ENCODE measurements at places on chromosomes 3 and 15. TPM values are rescaled to one million over a fixed set of nuclear protein-coding genes. Genes with fewer than 3 reads are reported as not detected.

The ZNF774 gene
- 6.2 TPM for total RNA-seq

The TRIM42 gene
- total RNA-seq: not detected

The RBMS3 gene
- 3.9 TPM for total RNA-seq

- H3K4me3 ChIP-seq: no peak overlapping the region
- H3K27ac ChIP-seq: no peak overlapping the region
- peaks cover 8% of the 10 kb centered on the region for H3K36me3 ChIP-seq
- no peak for DNase-seq
- no peaks in the 10 kb centered on the region for H3K27me3 ChIP-seq
Measured at GRCh38 chr3:52097851-52098507, 41.6 kb upstream of the DUSP7 start.

DNA sequence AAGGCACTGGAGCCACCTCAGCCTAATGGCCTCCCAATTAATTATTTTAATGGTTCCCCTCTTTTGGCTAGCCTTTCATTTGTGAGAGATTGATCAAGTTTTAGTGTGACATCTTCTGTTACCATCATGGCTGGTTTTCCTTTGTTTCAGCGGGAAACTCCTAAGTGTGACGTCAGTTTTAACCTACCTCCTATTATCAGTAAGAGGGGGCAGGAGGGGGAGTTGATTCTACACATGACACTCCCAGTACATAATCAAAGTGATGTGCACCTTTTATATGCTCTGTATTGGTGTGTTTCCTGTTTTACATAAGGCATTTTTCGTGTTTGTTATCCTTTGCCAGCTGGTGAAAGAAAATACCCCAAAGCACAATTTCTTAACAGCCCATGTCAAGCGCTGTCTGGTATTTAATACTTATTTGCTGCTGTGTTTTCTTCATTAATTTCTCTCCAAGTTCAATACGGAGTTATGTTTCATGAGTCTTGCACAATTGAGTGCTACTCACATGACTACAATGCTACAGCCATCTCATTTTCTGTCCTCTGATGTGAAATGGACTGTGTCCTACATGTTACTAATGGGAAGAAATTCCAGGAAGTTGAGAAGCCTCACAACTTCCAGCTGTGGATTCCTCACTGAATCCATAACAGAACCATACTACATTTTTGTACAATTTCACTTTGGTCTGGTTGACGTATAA is 52.2 kb upstream of the POLR2M start:
- H3K36me3 ChIP-seq: no peaks in the 10 kb centered on the region
- no peak for DNase-seq
- H3K4me3 ChIP-seq: no peak overlapping the region
- H3K4me1 ChIP-seq: no peaks in the 10 kb centered on the region

The ASB14 gene
- total RNA-seq: not detected

DNA sequence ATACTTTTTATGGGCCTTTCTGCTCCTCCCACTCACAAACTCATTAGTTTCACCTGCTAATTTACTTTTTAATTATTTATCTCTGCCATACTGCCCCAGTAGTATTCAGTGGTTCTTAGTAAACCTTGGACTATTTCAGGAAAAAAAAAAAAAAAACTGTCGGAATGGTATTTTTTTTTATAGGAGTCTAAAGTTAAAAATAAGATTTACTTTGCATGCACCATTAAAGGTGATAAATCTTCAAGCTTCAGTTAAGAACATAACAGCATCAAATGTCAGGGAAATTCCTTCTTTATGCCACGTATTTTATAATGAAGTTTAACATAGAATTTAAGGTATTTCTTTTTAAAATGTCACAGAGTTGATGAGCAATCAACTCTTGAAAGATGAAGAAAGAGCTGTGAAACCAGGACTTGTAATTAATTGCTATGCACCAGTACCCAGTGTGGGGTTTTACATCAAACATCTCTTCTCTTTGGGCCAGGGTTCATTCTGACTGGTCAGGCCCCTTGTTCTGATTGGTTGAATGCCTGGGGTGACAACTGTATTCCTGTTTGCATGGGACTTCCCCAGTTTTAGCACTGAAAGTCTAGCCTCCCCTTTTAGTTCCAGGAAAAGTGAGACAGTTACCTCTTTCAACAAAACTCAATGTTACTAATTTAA is 40.3 kb upstream of the PTPRG start:
- DNase-seq: no peak
- no peak overlapping the region for H3K4me3 ChIP-seq
- H3K4me1 ChIP-seq: no peaks in the 10 kb centered on the region
- no peaks in the 10 kb centered on the region for H3K36me3 ChIP-seq
- H3K27ac ChIP-seq: no peak overlapping the region

DNA sequence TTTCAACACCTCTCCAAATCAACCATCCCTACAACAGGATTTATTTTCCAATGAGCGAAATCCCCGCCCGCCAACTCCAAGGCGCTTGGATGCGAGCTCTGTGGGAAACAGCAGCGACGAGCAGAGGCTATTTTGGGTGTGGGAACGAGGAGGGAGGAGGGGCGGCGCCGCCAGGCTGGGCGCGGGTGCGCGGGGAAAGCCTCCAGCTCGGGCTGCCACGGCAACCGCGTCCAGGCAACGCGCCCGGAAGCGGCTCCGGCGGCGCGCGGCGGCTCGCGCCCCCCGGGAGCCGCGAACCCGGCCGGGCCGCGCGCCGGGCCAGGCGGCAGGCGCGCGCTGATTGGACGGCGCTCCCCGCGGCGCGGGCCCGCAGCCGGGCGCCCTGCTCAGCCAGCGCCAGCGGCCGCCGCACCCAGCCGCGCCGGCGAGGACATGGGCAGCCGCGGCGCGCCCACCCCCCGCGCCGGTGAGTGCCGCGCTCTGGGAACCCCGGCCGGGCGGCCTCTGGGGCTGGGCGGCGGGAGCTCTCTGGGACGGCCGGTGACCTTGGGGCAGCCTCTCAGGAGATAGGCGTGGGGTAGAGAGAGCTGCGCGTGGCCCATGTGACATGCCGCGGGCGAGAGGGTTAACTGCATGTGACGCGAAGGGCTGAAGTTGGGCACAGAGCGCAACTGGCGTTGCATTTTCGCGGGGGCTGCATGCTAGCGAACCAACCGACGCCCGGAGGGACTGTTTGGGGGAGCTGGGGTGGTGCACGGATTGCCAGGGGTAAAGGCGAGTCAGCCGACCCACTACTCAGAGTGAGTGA is at the start of gene FAM81A:
FAM81A (plus strand) TSS at position 370 of the 808 bp plus-strand sequence. CDS start 20,441 bp downstream, outside the sequence.
- H3K4me3 ChIP-seq: peak within 1 kb of the TSS; percentile 62
- no peaks in the 10 kb centered on the region for H3K36me3 ChIP-seq
- peak; percentile 79 for DNase-seq
- H3K27ac ChIP-seq: no peak within 1 kb of the TSS

DNA sequence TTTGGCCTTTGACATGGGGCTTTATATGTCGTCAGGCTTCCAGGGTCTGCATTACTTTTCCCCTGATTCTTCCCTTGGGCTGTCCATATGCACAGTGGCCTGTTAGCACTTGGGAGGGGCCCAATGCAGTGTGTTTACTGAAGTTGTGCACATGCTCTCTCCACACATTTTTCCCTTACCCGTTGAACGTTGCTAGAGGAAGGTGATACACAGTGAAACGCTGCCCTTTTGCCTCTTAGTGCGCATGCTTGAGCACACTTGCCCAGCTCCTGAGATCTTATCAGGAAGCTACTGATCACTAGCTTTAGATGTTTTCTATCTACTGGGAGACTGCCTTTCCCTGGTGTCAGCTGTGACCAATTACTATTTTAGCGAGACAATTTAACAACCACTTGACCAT is 1198.0 kb downstream of the ROBO1 start:
- no peak overlapping the region for H3K4me3 ChIP-seq
- H3K27me3 ChIP-seq: no peaks in the 10 kb centered on the region
- H3K27ac ChIP-seq: no peak overlapping the region

GRCh38 chr15:32956711-32957110 is 237.8 kb downstream of the FMN1 start:
- no peak for DNase-seq
- H3K4me3 ChIP-seq: no peak overlapping the region
- no peaks in the 10 kb centered on the region for H3K4me1 ChIP-seq
- H3K27ac ChIP-seq: no peak overlapping the region
- H3K27me3 ChIP-seq: no peaks in the 10 kb centered on the region
- no peaks in the 10 kb centered on the region for H3K36me3 ChIP-seq

All from PC-9 (cell line).